ENCODE measurements at places on chromosomes 4 and X. TPM values are rescaled to one million over a fixed set of nuclear protein-coding genes. Genes with fewer than 3 reads are reported as not detected.

The VBP1 gene
- 41.4 TPM for total RNA-seq

The CT45A10 gene
- total RNA-seq, result not detected

The CXCL9 gene
- not detected for total RNA-seq

GRCh38 chr4:139865537-139865936 is 199.9 kb downstream of the MGST2 start:
- DNase-seq, result no peak

DNA sequence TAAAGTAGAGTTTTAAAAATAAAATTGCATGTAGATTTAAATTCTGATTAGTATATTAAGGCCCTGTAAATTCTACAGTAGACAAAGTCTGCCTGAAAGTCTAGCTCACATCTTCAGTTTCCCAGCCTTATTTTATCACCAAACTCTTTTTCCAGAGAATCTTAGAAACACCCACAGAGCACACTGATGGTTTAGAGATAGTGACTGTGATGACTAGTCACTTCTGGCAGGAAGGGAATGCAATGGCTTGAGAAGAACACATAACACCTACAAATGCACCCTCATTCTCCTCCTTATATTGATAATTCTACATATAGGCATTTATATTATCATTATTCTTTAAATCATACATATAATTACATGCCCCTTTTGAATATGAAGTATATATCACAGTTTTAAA is 232.9 kb downstream of the ARAP2 start:
- no peak for DNase-seq

- DNase-seq, result no peak
Measured at GRCh38 chr4:134906404-134907023, 704.9 kb upstream of the PABPC4L start.

The SLC4A4 gene
- 1.2 TPM for total RNA-seq

The COMMD8 gene
- 12.3 TPM for total RNA-seq

The COL4A5 gene
- 43.2 TPM for total RNA-seq

- no peak for DNase-seq
Measured at GRCh38 chrX:119692191-119693039, 553 bp downstream of the SEPTIN6 start.

The APBB2 gene
- 106 TPM for total RNA-seq

DNA sequence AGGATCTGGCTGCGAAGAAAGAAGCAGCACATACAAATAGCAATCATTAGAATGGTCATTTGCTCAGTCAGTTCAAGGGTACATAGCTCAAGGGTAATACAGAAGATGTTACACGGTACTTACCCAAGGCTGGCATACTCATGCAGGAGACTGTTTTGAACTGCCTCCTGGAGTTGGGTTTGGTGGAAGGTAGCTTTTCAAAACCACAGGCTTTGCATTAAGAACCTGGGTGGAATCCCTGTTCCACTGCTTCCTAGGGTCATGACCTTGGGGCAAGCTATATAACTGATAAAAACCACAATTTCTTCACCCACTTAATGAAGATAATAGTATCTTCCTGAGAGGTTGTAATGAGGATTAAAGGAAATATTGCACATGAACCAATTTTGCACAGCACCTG is 36.5 kb downstream of the TBC1D9 start:
- DNase-seq, result no peak

DNA sequence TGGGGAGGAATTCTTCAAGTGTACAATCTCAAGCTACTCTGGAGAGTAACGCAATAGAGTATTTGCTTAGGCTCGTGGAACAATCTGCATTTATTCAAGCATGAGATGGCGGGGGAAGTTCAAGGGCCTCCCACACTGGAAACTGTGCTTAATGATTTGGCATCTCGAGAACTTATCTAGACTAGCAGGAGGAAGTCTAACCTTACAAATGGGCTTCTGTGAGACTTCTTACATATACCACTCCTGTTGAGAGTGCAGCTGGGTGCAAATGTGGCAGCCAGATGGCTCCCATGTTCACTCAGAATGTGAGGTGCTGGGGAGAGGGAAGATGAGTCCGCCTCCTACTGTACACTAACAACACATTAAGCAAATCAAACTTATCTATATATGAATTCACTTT is 29.3 kb upstream of the PTPN13 start:
- DNase-seq, result no peak

GRCh38 chr4:158166701-158167100 is 6.1 kb downstream of the GASK1B start:
- DNase-seq, result no peak

GRCh38 chr4:181301735-181302710 is 941.2 kb upstream of the TENM3 start:
- DNase-seq, result no peak

GRCh38 chrX:2696698-2697215 is 5.7 kb downstream of the CD99 start:
- no peak for DNase-seq

The CPE gene
- 116 TPM for total RNA-seq

- DNase-seq, result no peak
Measured at GRCh38 chr4:18366892-18367291, 345.3 kb upstream of the LCORL start.

GRCh38 chr4:106329041-106329618 is 12.8 kb downstream of the AIMP1 start:
- DNase-seq, result no peak

- DNase-seq, result no peak
Measured at GRCh38 chr4:173345648-173346047, 11.5 kb upstream of the HMGB2 start.

DNA sequence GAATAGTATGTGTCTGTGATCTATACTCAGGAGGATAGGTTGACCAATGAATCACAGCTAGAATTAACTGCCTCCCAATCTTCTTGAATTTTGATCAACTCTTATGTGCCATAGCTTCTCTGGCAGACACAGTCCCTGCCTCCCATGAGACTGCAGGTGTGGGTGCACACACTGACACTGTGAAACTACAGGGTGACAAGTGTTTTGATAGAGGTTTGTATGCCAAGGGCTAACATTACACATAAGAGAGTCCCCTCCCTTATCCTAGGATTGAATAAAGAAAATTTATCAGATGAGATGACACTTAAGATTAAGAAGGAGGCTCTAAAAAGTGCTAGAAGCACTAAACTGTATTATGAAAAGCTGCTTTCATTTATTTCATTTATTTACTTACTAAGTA is 218.4 kb upstream of the BMP3 start:
- no peak for DNase-seq

DNA sequence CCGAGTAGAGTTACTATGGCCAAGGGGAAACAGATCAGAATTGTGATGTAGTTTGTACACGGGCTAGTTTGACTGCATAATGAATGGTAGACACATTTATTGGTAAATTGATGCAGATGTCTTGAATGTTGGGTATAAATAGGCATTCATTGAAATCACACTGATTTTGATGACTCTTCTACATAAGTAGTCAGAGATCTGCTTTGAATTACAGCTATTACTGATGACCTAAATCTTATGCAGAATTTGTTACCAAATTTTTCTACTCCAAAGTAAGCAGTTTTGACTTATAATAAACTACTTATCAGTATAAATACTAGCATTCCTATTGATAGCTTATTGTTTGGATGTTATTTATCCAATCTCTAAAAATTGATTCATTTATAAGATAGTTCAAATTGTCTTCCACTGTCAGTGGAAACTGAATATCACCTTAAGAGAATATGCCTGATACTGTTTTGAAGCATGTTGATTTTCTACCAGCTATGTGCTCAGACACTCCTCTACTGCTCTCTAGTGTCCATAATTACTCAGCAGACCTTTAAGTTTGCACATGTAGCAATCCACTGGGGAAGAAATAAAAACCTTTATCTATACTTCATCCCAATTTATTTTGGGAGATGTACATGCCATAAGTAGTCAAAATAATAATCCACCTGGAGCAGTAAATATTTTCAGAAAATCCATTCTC is 120.3 kb downstream of the RASL11B start:
- no peak for DNase-seq

- DNase-seq, result peak; percentile 25
Measured at GRCh38 chrX:125203737-125204578, 115.7 kb upstream of the TEX13C start.

The TMPRSS11F gene
- total RNA-seq, result not detected

DNA sequence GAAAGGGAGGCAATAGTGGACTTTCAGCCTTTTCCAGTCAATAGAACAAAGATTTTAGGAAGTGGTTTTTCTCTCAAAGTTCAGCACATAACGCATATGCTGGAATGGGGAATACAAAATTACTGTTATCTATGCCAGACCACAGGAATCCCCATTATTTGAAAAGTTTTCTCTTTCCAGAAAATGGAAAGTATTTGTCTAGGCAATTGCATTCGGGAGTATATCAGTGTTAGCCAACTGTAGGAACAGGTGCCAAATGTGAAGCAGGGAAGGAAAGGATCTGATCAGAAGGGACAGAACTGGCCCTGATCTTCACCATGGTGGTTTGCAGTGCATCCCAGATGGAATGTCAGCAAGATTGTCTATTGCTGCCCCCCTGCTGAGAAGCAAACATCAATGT is 213.6 kb downstream of the CPE start:
- no peak for DNase-seq

The ZNF518B gene
- total RNA-seq, result 13.8 TPM

The EVC2 gene
- 21.8 TPM for total RNA-seq

DNA sequence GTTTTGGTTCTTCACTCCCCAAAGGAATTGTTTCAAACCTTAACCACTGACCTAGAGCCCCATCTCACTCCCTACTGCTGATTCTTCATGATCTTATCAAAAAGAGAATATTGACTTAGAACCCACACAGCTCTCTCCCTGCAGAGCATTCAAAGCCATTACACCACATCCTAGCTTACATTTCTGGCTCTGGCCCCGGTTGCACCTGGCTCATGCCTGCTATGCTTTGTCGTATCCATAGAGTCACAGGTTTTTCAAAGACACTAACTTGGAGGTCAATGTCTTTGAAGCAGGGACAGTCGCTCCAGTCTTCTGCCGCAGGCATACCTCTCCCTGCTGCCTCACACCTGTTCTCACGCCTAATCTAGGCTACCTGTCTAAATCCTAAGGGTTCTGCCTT is 42.7 kb upstream of the FGFBP2 start:
- DNase-seq, result no peak

The P2RY8 gene
- 0.90 TPM for total RNA-seq

- DNase-seq, result no peak
Measured at GRCh38 chrX:72467135-72467534, 105.5 kb downstream of the HDAC8 start.

- no peak for DNase-seq
Measured at GRCh38 chrX:9403374-9403773, 61.5 kb upstream of the TBL1X start.

GRCh38 chr4:1176398-1177273 is 4.3 kb upstream of the SPON2 start:
- no peak for DNase-seq

DNA sequence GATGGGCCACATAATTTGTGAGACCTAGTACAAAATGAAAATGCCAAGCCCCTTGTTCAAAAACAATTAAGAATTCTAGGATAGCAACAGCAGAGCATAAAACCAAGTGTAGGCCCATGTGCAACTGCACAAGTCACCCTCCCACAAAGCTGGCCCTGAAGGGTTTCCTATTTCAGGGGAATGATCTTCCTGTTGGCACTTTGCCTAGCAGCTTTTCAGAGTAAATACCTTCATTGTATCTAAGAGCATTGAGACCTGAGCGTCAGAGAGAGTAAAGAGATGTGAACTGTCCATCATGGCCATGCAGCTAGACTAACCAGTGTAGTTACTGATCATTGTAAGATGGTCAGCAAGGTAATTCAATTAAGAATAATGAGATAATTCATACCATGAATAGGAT is 113.6 kb downstream of the CNKSR2 start:
- DNase-seq, result no peak

The FMR1 gene
- 62.4 TPM for total RNA-seq

DNA sequence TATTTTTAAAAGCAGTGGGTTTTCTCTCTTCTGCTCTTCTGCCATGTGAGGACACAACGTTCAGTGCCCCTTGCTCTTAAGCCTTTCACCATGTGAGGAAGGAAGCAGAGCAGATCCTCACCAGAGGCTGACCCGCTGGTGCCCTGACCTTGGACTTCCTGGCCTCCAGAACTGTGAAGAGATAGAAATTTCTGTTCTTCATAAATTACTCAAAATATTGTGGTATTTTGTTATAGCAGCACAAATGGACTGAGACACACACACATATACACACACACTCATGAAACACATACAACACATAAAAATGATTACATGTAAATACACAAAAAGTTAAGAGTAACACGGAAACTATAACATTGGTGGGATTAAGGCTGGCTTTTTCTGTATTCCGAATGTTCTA is 244.8 kb upstream of the NOCT start:
- DNase-seq, result no peak

The LNX1 gene
- total RNA-seq, result 12.0 TPM

GRCh38 chr4:47053485-47053884 is 22.1 kb downstream of the GABRB1 start:
- no peak for DNase-seq

GRCh38 chr4:67718848-67719247 is 17.9 kb upstream of the UBA6 start:
- no peak for DNase-seq

- DNase-seq, result no peak
Measured at GRCh38 chrX:11464380-11464779, 171.2 kb downstream of the AMELX start.

GRCh38 chr4:169252339-169253112 is 18.2 kb downstream of the SH3RF1 start:
- no peak for DNase-seq

The GLOD5 gene
- total RNA-seq, result not detected

The LRRC66 gene
- total RNA-seq, result not detected

DNA sequence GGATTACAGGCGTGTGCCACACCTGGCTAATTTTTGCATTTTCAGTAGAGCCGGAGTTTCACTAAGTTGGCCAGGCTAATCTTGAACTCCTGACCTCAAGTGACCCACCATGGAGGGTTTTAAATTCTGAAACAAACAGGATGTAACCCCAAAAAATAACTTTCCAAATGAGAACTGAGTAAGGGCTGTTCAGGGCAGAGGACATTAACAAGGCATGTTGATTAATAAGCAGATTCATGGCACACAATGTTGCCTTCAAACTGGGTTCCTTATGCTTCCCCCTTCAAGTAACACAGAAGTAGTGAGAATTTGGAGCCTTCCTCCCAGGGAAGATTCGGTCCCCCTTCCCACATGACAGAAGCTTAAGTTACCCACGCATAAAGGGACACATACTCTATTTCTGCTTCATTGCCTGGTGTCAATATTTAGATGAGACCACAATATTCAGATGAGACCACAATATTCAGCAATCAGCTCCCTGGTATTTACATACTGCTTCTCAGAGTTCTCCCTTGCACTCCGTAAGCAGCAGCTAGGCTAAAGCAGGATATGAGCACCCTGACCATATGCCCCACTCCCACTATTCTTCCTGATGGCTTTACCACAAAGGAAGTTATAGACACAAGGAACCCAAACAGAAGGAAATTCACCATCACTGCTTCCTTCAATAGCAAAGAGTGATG is 21.4 kb downstream of the GRSF1 start:
- no peak for DNase-seq

GRCh38 chr4:7460566-7460965 is 25.8 kb upstream of the PSAPL1 start:
- no peak for DNase-seq

The KLB gene
- not detected for total RNA-seq

DNA sequence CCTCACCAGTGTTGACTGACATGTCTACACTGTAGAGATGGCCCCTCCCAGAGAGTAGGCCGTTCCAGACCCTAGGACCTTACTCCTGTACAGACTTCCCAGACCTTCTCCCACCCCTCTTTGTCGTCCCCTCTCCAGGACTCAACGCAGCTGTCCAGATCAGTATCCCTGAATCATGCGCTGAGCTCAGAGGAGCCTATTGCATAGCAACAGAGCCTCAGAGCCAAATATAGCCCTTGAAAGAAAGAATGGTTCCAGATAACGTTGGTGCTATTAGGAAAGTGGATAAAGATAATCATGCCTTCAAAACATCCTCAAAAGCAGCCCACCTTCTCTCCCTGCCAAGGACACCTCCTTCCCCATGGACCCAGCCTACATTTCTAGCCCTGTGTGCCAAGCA is 27.8 kb upstream of the NXF3 start:
- DNase-seq, result no peak
